GM20000 (cell line): ENCODE measurements at places on chromosomes 16 and 17.

DNA sequence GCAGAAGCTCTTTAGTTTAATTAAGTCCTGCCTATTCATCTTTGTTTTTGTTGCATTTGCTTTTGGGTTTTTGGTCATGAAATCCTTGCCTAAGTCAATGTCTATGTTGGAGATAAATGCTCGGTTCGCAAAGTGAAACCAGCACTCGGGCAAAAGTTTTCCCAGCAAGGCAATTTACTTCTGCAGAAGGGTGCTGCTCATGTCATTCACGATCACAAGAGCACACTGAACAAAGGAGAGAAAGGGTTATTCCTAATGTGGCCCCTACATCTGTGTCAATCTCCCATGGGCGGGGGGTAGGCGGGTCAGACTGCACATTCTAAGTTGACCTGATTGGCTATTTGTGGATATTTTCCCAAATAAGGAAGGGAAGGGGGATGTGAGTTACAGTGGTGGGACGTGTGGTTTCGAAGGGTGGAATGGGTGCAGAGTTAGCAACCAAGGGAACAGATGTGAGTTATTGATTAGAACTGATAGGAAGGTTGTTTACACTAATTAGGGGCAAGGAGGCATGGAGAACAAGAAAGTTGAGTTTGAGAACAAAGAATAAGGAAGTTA is 23.0 kb downstream of the ATF7IP2 start:
- no peak for DNase-seq

- DNase-seq, result no peak
These were observed 39.3 kb upstream of the IRX5 start for GRCh38 chr16:54891346-54891745.

DNA sequence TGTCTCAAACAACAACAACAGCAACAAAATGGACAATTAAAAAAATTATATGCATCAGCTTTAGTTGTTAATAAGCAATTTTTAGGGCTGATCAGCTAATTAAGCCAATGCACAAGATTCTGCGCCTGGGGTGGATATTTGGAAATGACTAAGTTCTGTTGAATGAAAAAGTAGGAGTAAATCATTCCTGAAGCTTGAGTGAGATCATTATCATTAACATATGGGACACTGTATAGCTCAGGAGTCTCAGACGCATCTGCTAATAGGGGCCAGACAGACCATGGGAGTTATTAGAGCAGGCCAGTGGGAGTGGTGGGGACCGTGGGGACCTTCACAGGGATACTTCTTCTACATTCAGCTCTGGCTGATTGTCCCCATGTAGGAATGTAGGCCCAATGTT is 22.8 kb downstream of the IRX5 start:
- no peak for DNase-seq

GRCh38 chr17:82864713-82865248 is 25.0 kb upstream of the ZNF750 start:
- DNase-seq, result no peak

DNA sequence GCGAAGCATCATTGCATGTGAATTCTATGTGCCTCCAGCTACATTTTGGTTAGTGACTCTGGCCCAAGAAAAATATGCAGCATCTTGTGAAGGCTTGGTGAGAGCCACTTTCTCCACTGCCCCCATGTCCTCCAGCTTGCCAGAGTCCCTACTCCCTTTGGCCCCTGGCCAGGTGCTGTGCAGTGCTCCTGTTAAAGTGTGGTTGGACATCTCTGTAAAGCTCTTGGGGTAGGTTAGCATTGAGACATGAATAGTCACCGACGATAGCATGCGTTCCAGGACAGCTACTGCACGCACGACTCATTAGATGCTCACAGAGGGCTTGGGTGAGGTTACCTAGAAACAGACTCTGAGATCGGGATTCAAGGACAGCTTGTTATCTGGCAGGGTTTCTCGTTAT is 48.6 kb downstream of the FOXL1 start:
- no peak for DNase-seq

DNA sequence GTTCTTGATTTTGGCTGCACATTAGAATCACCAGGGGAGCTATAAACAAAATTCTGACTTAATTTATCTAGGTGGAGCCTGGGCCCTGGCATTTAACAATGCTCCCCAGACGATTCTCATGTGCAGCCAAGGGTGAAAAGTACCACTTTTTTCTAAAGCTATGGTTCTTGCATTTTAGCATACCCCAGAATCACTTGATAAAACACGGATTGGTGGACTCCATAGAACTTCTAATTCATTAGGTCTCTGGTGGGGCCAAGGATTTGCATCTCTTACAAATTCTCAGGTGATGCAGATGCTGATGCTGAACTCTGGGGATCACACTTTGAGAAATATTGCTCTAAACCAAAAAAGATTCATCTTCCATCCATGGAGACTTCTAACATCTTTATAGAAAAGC is 74.5 kb downstream of the RPGRIP1L start:
- no peak for DNase-seq

GRCh38 chr17:9206741-9207332 is 185.5 kb downstream of the NTN1 start:
- no peak for DNase-seq

DNA sequence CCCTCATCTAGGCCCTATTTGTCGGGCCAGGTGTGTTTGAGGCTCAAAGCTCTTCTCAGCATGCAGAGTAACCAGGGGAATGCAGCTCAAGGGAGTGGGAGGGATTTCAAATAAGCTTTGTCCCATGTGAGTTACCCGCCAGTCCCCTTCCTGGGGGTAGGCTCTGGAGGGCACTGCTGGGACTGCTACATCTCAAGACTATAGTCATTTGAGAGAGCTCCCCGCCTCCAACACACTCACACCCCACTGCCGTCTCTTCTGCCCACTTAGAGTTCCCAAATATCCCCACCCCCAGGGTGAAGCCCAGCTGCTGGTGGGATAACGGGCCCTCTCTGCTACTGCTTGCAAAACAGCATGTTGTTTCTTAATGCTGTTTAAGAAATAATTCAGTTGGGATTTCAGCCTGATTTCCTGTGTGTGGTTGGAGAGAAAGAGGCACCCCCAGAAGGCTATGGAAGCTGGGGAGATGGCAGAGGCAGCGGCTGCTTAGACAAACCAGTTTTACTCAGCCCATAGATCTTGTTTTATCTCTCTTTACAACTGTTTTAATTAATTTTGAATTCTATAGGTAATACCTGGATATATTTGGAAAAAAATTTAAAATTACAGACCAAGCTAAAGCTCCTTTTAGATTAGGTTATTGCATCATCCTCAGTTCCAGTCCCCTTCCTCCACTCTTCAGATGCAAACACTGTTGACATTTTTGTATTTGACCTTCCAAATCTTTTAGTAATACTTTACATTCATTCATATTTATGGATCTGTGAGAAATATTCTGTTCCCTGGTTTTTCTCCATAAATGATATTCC is 4.1 kb upstream of the MPO start:
- no peak for DNase-seq

- no peak for DNase-seq
These were observed 44.8 kb upstream of the NOG start for GRCh38 chr17:56548661-56549060.

- no peak for DNase-seq
These were observed 81.6 kb upstream of the CIBAR2 start for GRCh38 chr16:85193876-85194275.

- no peak for DNase-seq
These were observed 13.3 kb downstream of the CDR2 start for GRCh38 chr16:22360963-22361659.

GRCh38 chr16:30641378-30641982 is 9.3 kb upstream of the PRR14 start:
- no peak for DNase-seq

GRCh38 chr16:70254180-70254964 is 2.6 kb upstream of the EXOSC6 start:
- no peak for DNase-seq

DNA sequence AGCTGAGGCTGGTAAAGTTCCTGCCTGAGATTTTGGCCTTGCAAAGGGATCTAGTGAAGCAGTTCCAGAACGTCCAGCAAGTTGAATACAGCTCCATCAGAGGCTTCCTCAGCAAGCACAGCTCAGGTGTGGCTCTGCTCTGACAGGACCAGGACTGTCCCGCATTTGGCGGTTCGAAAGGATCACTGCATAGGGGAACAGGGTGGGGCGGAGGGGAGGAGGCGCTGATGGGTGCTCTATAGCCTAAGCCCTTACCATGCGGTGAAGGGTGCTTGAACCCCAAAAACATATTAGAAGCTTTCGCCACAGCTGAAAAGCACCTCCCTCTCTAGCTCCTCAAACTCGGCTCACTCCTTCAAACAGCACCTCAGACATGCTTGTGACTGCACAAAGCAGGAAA is 29.9 kb upstream of the ENDOV start:
- no peak for DNase-seq

DNA sequence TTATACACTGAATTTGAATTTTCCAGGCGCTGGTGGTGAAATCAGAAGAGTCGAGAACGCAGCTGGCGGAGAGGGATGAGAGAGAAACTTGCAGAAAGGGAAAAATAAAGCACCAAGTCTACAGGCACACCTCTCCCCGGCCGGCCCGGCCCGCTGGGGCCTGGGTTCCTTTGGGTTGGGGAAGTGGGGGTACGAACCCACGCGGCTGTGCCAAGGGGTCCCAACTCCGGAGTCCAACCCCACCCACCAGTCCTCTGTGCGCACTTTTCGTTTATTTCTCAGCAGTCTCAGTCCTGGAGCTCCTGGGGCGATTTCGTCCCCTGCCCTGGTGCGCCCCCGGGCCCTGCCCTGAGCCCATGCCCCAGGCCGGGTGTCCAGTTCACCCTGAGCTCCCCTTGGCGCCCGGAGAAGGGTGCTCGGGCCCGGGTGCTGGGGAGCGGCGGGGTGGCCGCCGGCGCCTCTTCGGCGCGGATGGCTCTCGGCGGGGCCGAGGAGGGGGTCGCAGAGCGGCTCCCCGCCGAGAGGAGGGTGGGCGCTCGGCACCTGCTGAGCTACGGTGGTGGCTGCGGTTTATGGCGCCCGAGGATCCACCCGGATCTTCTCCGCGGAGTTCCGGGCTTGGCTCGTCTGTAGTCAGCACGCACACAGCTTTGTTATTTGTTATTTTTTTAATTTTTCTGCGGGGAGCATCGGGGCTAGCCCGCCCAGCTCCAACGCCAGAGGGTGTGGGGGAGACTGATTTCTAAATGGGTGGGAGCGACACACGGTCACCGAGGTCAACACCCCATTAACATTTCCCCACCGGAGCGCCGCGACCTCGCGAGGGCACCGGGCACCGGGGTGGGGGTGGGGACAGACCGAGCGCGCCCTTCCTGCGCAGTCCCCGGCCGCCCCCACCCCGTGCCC is 15.7 kb upstream of the CBX8 start:
- DNase-seq, result no peak

GRCh38 chr16:49194537-49195236 is 87.0 kb downstream of the CBLN1 start:
- DNase-seq, result no peak

GRCh38 chr17:78237401-78238012 is 6.1 kb downstream of the TMEM235 start:
- no peak for DNase-seq

DNA sequence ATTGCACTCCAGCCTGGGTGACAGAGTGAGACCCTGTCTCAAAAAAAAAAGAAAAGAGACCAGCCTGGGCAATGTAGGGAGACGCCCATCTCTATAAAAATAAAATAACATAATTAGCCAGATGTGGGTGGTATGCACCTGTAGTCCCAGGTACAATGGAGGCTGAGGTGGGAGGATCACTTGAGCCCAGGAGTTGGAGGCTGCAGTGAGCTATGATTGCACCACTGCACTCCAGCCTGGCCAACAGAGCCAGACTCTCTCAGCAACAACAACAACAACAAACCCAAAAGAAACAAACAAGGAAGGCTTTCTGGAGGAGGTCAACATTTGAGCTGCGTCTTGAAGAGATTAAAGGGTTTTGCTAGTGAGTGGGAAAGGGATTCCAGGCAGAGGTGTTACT is 8.3 kb downstream of the EEF2K start:
- DNase-seq, result no peak

- DNase-seq, result no peak
These were observed 25.7 kb downstream of the CMTM4 start for GRCh38 chr16:66670691-66671388.

- DNase-seq, result no peak
These were observed 90.1 kb downstream of the EFCAB13 start for GRCh38 chr17:47413872-47414271.

DNA sequence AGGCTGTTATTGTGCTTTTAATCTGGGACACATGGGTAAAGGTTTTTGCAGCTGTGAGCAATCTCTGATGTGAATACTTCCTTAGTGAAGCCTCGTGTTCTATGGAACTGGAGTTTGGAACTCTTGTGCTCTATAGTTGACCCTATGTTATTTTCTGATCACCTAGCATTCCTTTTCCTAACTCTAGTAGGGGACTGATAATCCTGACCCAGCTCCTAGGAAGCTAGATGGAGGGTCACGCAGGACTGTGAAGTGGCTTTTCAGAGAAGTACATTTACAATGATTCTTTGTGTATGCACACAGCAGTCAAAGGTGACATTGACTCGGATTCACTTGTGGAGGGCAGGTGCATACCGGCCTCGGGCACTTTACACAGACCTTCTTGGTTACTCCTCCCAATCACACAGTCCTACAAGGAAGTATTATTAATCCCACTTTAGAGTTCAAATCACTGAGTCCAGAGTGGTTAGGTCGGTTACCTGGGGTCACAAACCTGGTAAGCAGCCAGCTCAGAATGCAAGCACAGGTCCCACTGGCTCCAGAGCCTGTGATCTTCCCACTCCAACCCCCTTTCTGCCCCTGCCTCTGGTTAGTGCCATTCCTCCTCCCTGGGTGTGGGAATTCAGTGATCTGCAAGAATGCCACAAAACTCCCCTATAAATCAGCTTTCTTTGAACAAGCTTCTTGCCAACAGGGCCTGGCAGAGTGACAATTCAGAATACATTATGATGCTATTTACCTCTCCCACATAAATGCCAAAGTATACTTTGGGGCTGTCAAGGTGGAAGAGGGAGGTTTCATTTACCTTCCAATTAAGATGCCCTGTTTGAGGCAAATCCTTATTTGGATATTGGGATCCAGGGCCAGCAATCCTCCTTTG is 7.1 kb downstream of the CHD9NB start:
- no peak for DNase-seq

- no peak for DNase-seq
These were observed 140.6 kb downstream of the CDK5R1 start for GRCh38 chr17:32627239-32627996.

DNA sequence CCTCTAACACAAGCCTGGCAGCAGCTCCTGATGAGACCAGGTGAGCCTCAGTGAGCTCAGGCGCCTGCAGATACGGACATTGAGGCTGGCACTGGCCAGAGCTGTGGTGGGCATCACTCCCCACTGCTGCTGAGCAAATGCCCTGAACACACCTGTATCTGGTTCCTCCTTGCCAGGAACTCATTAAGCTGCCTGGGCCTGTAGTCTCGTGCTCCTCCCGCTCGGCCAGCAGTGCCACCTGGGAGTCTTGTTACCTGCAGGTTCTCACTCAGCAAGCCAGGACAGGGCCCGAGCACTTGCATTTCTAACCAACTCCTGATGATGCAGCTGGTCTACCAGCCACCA is 13.3 kb downstream of the EIF4A3 start:
- no peak for DNase-seq

- DNase-seq, result no peak
These were observed 492.2 kb upstream of the PSMD7 start for GRCh38 chr16:73804456-73804855.

- no peak for DNase-seq
These were observed 26.7 kb downstream of the HAPSTR1 start for GRCh38 chr16:9118170-9118569.
